ENCODE measurements at places on chromosomes 7 and 10.
A peak's percentile ranks its signal among the peaks of the same experiment; 100 is the strongest.

DNA sequence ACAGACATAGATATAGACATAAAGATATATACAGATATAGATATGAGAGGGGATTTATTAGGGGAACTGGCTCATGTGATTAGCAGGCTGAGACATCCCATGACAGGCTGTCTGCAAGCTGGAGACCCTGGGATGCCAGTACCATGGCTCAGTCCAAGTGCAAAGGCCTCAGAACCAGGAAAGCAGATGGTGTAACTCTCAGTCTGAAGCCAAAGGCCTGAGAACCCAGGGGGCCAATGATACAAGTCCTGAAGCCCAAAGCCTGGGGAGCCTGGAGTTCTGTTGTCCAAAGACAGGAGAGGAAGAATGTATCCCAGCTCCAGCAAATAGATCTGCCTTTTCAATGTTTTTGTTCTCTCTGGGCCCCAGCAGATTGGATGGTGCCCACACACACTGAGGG, 5.5 kb downstream of the NCOA4 start:
- no peak for DNase-seq

GRCh38 chr10:35447693-35448407, 111.5 kb downstream of the CCNY start:
- DNase-seq = peak; percentile 10

GRCh38 chr10:340646-341045, 205.4 kb downstream of the ZMYND11 start:
- DNase-seq = no peak

- no peak for DNase-seq
These were observed 333.1 kb downstream of the CXCL12 start for GRCh38 chr10:44051584-44052385.

Measured in T-helper 1 cell (primary cell).